Stimulated activated CD4-positive, alpha-beta T cell treated with anti-CD3 and anti-CD28 coated beads, Interleukin-4, amount 100 ng/mL, for 24 hours (primary cell): ENCODE measurements at places on chromosomes 12 and 14.
A peak's percentile ranks its signal among the peaks of the same experiment; 100 is the strongest.

GRCh38 chr12:113347107-113347506, 11.3 kb upstream of the PLBD2 start:
- DNase-seq = no peak

DNA sequence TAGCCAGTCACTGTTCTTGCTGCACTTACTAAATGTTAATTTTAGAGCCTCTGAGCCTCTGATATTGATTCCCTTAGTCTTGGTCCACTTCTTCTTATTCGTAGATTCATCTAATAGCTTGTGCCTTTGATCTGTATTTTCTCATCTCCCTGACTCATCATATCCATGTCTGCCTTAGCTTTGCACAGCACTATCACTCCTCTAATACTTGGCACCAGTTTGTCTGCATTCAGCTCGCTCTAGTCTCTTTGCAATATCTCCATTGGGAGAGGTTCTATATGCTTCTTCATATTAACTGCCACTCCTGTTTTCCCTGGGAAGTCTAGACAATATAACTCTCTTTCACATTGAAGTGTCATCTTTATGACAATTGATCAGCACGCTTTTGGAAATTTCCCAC, 68.5 kb upstream of the CSRP2 start:
- no peak for DNase-seq

DNA sequence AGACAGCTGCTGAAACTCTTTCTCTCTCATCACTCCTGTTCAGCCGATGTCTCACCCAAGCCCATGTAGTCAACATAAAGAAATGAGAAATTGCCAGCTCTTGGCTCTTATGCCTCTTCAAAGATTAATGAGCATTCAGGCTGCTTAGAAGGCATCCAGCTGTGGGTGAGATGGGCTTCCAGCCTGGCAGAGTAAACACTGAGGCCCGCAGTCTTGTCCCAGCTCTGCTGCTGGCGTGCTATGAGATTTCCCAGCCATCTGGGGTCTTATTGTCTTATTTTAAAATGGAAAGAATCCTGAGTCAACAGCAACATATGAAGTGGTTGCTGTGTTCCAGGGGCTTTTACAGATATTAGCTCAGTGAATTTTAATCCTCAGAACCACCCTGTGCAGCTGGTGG, 12.6 kb downstream of the RXYLT1 start:
- DNase-seq = no peak

- DNase-seq = no peak
These were observed 1.3 kb upstream of the MDM2 start for GRCh38 chr12:68806488-68807237.

GRCh38 chr14:79284621-79285020, 926.7 kb downstream of the DIO2 start:
- DNase-seq = no peak

GRCh38 chr14:44767646-44768173, 194.0 kb downstream of the KLHL28 start:
- no peak for DNase-seq

DNA sequence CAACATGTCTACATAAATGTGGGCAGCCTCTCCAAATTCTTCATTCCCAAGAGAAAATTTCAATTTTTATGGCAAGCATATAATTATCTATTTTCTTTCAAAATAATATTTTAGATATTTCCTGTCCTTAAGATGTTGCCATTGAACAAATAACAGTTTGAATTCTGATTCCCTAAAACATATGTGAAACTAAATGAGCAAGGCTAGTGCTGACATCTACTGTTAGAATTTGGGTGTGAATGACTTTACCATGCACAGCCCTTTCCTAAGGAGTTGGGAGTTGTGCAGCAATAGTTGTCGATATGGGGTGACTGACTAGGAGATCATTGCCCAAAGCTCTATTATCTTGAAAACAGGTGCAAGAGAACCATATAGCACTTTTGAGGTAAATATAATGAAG, 108.2 kb upstream of the SLC38A4 start:
- DNase-seq = no peak

DNA sequence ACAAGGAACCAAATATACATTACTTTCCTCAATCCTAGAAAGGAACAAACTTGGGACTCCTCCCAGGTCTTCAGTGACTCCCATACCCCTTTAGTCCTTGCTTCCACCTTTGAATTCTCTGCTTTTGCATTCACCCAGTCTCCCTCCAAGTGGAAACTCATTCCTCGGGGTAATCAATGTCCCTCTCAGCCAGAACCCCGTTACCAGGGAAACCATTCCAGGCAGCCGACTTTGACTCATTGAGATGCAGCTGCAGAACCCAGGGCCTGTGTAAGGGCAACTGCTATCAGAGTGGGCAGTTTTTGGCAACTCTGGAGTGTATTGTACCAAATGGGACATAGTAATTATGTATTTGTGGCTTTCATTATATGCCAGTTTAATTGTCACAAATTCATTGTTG, 186.2 kb downstream of the NRXN3 start:
- no peak for DNase-seq

GRCh38 chr12:116060764-116061163, 216.7 kb downstream of the MED13L start:
- DNase-seq = peak; percentile 3

- no peak for DNase-seq
These were observed 712 bp upstream of the FZD10 start for GRCh38 chr12:130161261-130162243.

GRCh38 chr12:107571492-107571891, 114.1 kb upstream of the PWP1 start:
- DNase-seq = no peak

GRCh38 chr12:18432206-18432605, 170.9 kb downstream of the PIK3C2G start:
- DNase-seq = no peak

DNA sequence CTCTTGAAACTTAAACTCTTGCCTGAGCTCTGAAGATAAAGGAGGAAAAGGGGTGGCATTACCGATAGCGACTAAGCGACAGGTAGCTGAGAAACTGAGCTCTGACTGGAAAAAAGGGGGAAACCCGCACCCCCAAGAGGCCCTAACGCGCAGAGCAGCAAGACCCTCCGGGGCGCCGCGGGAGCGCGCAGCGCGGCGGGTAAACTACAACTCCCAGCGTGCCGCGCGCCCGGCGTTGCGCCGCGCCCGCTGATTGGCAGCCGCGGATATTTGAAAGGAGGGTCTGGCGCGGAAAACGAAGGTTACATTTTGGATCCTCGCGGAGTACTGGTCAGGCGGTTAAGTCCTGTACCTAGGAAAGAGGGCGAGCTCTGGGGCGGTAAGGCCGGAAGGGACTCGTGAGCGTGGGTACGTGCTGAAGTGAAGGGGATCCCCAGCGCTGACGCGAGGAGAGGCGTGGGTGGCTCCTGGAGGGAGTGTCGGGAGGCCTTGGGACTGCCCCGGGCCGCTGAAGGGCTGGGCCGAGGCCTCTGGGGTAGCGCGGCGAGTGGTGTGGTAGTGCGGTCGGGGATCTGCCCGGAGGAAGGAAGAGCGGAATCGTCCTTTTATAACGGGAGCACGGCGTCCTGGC, at the start of gene ESPL1:
ESPL1 (plus strand) TSS at position 301 of the 631 bp plus-strand sequence. CDS start 468 bp downstream, outside the sequence.
- peak; percentile 82 for DNase-seq

- no peak for DNase-seq
These were observed 10.9 kb upstream of the TAC3 start for GRCh38 chr12:57027011-57027804.

- no peak for DNase-seq
These were observed 47.4 kb upstream of the TRAF3 start for GRCh38 chr14:102729825-102730224.

DNA sequence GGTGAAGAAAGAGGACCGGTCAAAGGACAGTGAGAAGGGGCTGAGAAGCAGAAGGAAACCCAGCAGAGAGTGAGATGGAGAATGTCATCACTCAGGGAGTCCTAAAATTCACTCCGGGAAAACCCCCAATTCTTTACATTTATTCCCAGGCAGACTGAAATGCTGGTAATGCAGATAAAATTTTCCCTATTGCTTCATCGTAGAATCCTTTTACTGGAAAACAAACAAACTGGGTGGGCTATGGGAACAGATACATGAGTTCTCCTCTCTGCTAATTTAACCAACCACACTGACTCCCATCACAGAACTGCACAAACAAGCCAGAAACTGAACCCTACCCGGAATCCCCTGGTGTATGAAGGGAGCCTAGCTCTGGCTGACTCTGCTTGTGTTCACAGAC, 20.9 kb downstream of the HEBP1 start:
- no peak for DNase-seq

DNA sequence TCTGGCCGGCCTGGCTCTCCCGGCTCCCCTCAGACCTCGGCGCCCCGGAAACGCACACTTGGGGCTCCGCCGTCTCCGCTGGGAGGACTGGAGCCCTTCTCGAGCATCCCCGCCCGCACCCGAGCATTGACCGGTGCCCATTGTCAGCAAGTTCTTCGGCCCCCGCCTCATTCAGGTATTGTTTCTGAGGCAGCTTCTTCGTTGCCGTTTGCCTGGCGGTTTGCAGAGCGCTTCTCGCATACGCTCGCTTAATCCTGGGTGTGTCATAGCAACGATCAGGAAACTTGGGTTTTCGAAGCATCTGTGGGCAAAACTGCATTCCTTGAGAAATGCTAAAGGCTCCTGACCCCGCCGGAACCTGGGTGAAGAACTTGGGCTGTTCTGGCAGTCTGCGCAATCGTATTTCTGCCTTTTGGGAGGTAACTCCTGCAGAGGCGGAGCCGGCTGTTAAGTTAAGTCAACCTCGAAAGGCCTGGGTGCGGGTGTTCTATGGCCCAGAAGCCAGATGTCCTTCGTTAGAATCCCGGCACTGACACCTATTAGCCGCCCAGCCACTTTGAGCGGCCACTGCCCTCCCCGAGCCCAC, 518 bp downstream of the GSKIP start:
- DNase-seq = peak; percentile 43

- DNase-seq = no peak
These were observed 98.6 kb downstream of the ARF6 start for GRCh38 chr14:49991491-49991890.

DNA sequence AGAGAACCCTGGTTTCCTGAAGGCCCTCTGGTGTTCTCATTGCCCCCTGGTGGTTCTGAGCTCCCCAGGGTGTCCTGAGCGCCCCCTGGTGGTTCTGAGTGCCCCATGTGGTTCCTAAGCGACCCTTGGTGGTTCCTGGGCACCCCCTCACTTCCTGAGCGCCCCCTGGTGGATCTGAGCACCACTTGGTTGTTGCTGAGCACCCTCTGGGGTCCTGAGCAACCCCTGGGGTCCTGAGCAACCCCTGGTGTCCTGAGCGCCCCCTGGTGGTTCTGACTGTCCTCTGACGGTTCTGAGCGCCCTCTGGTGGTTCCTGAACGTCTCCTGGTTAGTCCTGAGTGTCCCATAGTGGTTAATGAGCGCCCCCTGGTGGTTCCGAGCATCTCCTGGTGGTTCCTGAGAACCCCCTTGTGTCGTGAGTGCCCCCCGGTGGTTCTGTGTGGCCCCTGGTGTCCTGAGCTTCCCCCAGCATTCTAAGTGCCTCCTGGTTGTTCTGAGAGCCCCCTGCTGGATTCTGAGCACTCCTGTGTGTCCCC, 568.3 kb downstream of the TMEM121 start:
- peak; percentile 85 for DNase-seq

DNA sequence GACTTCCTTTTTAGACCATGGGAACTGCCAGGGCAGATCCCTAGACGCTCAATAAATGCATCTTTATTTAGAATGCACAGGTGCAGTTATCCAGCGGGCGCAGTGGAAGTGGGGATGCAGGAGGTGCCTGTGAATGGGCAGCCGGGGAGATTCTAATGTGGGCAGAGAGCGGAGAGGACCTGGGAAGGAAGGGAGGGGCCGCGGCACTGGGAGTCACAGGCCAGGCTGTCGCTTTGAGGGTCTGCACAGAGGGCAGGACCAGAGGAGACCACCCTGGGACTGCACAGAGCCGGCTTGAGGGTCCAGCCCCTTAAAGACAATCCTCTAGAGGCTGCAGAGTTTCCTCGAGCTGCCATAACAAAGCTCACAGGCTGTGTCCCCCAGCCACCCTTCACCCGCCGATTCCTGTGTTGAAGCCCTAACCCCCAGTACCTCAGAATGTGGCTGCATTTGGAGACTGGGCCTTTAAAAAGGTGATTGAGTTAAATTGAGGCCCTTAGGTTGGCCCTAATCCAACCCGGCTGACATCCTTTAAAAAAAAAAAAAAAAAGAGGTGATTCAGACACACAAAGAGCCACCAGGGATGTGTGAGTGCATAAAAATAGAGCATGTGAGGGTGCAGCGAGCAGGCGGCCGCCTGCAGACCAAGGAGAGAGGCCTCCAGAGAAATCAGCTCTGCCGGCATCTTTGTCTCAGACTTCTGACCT, 44.4 kb upstream of the PPP2R5C start:
- no peak for DNase-seq

GRCh38 chr14:49688701-49689030, 652 bp upstream of the POLE2 start:
- DNase-seq = no peak

GRCh38 chr14:94408546-94409095, 20.2 kb upstream of the SERPINA1 start:
- no peak for DNase-seq

- DNase-seq = no peak
These were observed 28.0 kb downstream of the CCDC63 start for GRCh38 chr12:110874781-110875180.

GRCh38 chr12:100681074-100681473, 107.6 kb downstream of the GAS2L3 start:
- DNase-seq = no peak

DNA sequence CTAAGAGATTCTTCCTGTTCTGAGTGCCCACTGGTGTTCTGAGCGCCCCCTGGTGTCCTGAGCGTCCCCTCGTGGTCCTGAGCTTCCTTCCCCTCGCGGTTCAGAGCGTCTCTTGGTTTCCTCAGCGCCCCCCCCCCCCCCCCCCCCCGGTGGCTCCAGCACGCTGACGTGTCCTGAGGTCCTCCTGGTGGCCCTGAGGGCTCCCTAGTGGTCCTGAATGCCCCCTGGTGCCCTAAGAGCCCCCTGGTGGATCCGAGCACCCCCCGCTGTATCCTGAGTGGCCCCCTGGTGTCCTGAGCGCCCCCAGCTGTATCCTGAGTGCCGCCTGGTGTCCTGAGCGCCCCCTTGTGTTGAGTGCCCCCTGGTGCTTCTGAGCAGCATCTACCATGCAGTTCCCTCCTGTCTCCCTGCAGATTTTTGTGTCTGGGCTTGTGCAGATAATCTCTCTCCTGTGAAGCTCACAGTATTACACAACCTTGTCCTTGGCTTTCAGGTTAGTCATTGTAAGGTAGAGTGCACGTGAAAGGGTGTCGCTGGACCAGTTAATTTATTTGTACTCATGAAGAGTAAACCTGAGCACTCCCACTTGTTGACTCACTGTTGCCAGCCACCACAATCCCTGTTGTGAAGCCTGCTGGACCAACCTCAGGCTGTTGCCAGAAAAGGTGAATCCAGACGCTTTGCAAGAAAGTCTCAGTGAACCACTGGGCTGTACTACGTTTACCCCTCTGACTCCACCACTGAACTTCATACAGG, 1168.4 kb downstream of the TMEM121 start:
- DNase-seq = peak; percentile 73

- no peak for DNase-seq
These were observed 91.7 kb upstream of the RASSF8 start for GRCh38 chr12:25866586-25867378.
